ENCODE measurements at places on chromosomes 11 and 22.

DNA sequence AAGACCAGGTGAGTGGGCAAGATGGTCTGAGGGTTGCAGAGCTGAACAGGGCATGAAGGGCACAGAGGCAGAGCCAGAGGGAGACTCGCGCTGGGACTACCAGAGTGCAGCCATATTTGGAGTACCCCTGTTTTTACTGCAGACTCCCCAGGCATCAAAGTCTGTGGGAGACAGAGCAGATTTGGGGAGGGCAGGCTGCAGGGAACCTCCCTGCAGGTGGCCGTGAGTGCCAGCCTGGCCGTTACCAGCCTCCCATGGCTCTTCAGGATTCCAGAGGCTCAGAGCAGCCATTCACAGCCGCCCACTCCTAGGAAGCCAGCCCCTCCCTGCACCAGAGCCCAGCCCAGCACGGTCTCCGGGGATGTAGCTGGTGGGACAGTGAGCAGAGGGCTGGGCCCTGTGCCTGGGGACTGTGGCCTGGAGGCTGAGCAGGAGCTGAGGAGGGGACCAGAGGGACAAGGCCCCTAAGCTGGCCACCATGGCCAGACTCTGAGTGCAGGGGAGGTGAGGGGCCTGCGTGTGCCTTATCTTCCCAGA is at the start of gene SEPTIN3:
Gene SEPTIN3, plus strand, starts transcription at position 334 of the 537 bp plus-strand sequence. CDS start 2,050 bp downstream, outside the sequence.
- no peak for DNase-seq

DNA sequence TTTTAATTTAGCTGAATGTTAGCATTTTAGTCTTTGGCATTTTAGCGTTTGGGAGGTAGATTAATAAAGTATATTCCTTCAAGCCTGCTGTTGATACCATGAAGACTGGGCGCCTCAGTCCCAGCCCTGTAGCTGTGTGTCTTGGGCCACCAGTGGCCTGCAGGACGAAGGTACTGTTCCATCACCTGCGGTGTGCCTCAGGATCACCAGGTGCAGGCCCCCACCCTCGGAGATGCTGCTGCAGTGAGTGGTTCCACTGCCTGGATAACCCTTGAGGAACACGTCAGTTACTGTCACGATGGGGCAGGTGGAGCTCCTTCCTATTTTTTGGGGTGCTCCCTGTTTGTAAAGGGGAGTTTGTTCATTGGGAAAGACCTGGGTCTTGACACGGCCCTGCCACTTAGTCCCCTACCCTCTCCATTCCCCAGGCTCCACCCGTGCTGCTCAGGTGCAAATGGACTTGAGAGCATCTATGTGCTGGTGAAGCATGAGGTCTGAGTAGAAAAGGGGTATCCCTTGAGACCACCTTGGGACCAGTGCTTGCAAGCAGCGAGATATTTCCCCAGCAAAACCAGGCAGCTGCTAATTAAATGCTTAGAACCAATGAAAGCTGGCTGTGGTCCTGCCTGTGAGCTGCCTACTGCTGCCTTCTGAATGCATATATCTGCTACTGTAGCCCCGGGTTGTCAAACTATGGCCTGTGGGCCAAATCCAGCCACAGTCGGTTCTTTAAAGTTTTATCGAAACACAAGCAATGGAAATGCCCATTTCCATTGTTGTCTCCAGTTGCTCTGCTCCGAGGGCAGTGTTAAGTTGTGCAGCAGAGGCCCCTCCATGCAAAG is 28.7 kb downstream of the INCENP start:
- no peak for DNase-seq

DNA sequence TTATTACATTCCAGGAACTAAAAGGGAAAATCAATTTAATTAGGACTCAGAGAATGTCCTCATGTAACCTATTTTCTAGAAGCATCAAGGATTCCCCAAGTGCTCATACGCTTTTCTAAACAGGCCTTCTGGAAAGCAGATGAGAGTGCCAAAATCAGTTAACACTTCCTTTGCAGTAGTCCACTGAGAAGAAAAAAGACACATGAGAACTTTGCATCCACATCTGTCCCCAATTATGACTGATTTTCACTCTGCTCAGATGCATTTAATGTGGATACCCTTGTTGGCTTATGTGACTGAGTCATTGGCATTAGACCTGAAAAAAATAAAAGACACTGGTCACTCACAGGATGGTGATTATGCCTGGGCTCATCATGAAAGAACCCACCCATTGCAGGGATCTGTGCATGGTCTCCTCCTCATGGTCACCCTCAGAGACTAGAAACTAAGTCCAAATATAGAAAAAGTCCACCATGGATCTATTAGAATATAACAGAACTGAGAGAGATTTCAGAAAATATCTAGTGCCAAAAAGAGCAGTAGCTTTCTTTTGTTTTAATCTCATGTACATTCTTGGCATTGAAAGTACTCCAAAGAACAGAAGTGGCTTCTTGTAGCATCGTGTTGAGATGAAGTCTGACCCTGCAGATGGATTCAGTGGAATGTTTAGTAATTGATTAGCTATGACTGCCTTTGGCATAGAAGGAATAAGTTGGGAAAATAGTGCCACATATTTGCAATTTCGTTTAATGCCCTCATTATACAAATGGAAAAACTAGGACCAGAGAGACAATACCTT is 48.8 kb upstream of the FIBIN start:
- no peak for DNase-seq

- DNase-seq: no peak
Measured at GRCh38 chr11:10894666-10895065, 36.8 kb upstream of the ZBED5 start.

DNA sequence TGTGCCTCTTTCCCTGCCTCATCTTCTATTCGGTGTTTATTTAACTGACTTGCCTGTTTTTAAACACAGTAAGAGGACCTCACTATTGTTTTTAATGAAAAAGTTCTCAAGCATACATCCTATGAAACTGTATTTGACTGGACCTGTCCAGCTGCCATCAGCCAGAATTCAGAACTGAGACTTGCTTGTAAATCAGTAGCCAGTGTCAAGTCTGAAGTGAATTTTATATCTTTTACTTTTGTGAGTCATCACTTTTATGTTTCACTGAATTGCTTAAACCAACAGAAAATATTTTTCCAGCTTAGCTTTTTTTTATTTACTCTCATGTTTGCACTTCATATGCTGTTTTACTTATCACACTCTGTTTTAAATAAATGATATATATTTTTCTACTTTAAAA is 88.3 kb downstream of the LUZP2 start:
- no peak for DNase-seq

- no peak for DNase-seq
Measured at GRCh38 chr11:34745195-34745594, 124.3 kb downstream of the EHF start.

- no peak for DNase-seq
Measured at GRCh38 chr11:123390146-123390545, 39.9 kb upstream of the GRAMD1B start.

- no peak for DNase-seq
Measured at GRCh38 chr11:64089915-64090805, 54.4 kb downstream of the FLRT1 start.

DNA sequence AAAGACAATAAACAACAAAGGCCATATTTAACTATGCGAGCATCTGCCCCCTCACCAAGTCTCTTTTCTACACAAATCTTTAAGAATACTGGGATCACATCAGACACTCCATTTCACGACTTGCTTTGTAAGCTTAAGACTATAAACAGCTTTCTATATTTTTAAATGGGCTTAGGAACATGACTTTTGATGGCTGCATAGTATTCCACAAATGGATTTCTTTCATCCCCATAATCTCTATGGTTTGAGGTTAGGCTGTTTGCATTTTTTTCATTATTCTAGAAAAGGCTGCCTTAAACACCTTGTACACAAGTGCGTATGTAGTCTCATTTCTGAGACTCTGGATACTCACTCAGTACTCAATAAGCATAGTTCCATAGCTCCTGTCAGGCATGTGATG is 52.8 kb downstream of the DGCR2 start:
- DNase-seq: no peak

DNA sequence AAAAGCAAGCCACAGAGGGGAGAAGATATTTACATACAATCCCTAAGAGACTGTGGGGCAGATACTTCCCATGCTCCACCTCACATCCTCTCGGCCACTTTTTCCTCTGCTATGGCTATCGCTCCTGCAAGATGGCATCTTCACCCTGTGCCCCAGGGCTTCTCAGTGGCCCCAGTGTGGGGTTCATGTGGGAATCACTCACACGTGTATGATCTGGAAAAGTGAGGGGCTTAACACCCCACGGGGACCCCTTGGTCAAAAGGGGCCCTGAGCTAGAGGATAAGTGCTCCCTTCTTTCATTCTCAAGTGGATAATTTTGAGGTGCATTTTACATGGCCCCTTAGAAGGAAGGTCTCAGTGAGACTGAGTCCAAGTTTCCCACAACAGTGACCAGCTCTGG is 28.7 kb downstream of the C11orf58 start:
- no peak for DNase-seq

DNA sequence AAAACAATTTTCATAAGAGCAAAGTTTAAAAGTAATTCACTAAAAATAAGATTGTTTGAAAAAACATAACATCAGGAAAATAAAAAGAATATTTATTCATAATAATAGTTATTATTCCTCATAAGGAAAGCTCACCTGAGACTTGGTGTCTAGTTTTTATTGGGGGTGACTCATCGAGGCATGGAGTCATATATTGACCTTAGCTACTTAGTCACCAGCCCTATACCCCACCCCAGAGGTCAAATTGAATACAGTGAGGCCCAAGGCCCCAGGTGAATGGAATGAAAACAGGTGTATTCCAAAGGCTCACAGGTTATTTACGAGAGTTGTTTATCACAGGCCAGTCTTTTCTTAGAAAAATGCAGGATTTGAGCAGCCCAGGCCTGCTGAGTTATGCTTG is 36.9 kb downstream of the CNTF start:
- no peak for DNase-seq

DNA sequence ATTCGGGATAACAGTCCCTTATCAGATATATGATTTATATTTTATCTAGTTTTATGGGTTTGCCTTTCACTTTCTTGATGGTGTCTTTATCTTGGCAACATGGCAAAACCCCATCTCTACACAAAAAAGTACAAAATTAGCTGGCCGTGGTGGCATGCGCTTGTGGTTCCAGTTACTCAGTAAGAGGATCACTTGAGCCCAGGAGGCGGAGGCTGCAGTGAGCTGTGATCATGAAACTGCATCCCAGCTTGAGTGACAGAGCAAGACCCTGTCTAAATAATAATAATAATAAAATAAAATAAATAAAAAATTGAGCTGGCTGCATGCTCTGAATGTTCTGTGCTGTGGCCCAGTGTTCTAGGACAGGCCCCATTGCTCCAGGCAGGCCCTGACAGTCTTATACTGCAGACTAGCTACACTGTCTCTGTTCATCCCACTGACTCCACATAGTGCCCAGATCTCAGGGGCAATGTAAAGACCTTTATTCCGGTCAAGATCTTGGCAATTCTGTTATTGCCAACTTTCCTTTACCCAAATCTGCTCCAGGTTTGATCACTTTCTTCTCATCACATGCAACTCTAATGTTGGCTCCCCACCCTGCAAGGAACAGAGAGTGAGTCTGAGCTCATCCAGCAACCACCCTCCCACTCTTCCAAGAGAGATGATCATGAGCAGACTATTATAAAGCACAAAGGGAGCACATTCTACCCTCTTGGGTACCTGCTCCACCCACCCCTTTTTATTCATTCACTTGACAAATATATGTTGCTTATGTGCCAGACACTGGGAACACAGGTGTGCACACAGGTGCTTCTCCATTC is 8.8 kb downstream of the HSPA8 start:
- DNase-seq: no peak

DNA sequence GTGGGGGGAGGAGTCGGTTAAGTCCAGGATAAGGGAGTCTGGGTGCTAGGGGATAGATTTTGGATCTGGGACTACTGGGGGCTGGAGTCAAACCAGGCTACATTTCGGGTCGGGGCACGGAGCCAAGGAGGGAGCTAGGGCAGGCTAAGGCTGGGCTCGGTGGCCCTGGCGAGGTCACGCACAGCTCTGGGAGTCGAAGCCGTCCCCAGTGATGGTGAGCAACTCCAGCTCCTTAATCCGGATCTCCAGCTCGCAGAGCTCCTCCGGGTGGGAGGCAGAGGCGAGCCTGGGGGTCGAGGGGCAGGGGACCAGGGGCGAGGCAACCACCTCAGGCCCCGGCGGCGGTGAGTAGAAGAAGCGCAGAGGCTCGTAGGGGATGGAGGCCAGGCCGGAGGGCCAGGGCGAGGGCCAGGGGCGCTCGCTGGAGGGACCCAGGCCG is 544 bp downstream of the C11orf91 start:
- DNase-seq: no peak

DNA sequence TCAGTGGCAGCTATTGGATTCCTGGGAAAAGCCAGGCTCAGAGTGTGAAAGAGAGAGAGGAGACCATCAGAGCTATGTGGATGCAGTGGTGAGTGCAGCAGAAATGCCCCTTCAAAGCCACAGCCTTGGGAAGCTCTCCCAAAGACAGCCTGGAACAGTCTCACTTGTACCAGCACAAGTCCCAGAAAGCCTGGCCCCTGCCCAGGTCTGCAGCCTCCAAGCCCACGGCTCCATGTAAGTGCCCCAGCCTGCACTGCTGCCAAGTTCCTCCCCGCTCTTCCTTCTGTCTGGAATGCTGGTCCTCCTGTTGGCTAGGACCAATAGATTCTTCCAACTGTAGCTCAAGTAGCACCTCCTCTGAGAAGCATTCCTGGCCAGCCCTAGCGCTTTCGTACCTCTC is 539.7 kb downstream of the MIAT start:
- no peak for DNase-seq

GRCh38 chr11:93525601-93526345 is 17.4 kb downstream of the SMCO4 start:
- DNase-seq: no peak

- DNase-seq: no peak
Measured at GRCh38 chr11:126464796-126465195, 109.3 kb downstream of the ST3GAL4 start.
